ENCODE measurements at places on chromosomes 4 and X. TPM values are rescaled to one million over a fixed set of nuclear protein-coding genes. Genes with fewer than 3 reads are reported as not detected.

The ZNF674 gene
- total RNA-seq = 11.3 TPM

The CXCL11 gene
- total RNA-seq = 0.58 TPM

The HS3ST1 gene
- total RNA-seq = 15.4 TPM

The TCP11X2 gene
- 1.0 TPM for total RNA-seq

The HELT gene
- not detected for total RNA-seq

The RNF150 gene
- 19.3 TPM for total RNA-seq

The PDE6B gene
- 16.5 TPM for total RNA-seq

The ADH1B gene
- total RNA-seq = 364 TPM

The UCP1 gene
- total RNA-seq = 0.34 TPM

The ADH4 gene
- total RNA-seq = 0.18 TPM

GRCh38 chr4:7960017-7960789 is 20.5 kb upstream of the AFAP1 start:
- DNase-seq = no peak

DNA sequence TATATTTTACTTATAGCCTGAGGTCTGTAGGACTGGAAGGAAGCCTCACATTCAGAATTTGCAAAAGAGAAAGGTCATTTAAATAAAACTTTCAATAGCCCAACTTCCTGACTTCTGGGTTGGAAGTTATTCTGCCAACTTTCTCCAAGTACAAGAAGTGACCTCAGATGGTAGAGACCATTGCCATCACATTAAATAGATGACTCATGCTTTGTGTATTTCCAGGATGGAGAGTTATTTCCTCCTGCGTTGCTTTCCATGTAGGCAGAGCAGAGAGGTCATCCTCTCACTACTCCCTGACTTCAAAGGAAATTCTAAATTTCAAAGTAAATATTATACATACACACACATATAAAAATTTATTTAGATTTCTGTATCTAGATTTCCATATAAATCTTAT is 73.0 kb upstream of the NR3C2 start:
- no peak for DNase-seq

GRCh38 chr4:146271466-146271865 is 57.1 kb downstream of the REELD1 start:
- DNase-seq = no peak

DNA sequence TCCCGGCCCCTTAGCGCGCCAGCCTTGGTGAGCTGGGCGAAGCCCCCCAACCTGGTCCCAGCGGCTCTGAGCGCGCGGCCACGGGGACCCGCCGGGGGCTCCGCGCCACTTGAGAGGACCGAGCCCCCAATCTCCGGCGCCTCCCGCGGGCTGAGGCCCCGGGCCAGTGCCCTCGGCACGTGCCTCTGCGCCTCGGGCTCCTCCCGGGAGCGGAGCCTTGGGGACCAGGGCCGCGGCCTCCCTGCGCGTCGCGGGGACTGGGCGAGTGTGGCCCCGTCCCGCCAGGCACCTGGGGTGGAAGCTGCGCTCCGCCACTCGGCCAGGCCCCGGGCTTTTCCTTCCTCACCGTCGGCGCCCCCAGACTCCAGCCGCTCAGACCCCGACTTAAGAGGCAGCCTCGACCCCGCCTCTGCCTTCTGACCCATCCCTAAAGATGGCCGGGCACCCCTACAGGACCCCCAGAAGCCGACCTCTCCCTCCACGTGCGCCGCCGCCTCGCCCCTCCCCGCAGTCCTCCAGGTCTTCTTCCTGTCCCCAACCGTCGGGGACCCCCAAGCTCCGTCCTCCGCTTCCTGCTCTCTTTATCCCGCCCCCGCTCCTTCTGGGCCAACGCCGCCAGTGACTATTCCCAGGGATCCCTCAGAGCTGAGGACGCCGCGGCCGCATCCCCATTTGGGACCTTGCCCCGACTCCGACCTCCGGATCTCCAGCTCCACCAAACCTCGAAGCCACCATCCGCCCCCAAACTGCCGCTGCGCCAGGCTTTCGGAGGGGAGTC is 752 bp downstream of the ERAS start:
- no peak for DNase-seq

DNA sequence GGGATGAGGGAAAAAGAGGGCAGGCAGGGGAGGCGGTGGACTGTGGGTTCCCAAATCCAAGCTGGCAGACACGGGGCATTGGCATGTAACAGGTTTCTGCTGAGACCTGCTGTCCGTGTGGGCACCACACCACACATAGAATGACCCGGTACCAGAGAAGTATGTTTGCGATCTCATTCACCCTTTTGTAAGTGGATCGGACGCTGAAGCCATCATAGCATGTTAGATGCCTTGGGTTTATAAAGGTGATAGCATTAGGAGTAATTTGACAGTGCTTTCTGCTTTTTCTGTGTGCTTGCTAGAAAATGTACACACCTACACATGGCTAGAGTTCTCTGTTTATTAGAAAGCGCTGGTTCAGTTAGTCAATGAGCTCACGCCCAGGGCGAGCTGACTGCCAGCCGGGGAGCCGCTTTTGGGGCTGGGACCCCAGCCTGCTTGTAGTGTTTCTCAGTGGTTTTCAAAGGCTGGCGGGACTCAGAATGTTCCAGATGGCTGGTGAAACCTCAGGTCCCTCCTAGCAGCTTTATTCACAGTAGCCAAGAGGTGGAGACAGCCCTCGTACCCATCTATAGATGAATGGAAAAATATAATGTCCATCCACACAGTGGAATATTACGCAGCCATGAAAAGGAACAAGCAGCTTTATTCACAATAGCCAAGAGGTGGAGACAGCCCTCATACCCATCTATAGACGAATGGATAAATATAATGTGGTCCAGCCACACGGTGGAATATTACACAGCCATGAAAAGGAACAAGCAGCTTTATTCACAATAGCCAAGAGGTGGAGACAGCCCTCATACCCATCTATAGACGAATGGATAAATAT is 579 bp downstream of the IL3RA start:
- no peak for DNase-seq

DNA sequence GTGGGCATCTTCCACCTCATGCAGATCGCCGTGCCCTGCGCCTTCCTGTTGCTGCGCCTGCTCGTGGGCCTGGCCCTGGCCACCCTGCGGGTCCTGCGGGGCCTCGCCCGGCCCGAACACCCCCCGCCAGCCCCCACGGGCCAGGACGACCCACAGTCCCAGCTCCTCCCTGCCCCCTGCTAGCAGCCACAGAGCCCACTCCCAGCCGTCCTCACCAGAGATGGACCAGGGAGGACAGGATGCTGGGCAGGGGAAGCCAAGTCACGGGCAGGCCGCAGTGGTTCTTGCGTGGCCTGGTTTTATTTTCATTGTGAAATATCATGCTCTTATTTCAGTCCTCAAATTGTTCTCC is 15.1 kb downstream of the DGKQ start:
- no peak for DNase-seq

DNA sequence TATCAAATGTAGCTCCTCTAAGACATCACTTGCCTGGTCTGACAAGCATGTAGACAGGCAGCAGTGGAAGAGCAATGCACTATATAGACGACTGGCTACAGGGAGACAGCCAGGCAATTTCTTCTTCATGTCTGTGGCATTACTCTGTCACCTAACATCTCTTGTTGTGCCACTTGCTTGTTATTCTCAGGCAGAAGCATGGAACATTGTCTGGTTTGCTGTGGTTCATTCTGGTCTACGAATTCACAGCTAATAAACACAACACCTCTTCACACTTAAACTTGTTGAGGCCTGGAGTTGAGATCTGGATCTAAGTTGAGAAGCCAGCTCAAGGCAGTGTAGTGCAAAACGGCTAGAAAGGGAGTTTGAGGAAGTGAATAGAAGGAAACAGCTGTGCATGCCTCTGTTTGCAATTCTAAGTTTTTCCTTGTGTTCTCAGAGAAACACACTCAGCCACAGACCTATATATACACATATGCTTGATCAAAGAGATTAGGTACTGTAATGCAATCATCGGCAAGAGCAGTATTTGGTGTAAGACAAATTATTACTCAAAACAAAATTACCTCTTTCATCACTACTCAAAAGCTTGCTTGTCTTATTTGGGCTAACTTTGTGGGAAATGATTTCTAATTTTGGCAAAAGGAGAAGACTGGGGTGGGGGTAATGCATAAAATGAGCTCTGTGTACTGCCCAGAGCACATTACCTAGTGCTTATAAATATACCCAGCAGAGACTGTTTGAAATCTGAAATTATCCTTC is 243.8 kb downstream of the PPP3CA start:
- DNase-seq = peak; percentile 38

DNA sequence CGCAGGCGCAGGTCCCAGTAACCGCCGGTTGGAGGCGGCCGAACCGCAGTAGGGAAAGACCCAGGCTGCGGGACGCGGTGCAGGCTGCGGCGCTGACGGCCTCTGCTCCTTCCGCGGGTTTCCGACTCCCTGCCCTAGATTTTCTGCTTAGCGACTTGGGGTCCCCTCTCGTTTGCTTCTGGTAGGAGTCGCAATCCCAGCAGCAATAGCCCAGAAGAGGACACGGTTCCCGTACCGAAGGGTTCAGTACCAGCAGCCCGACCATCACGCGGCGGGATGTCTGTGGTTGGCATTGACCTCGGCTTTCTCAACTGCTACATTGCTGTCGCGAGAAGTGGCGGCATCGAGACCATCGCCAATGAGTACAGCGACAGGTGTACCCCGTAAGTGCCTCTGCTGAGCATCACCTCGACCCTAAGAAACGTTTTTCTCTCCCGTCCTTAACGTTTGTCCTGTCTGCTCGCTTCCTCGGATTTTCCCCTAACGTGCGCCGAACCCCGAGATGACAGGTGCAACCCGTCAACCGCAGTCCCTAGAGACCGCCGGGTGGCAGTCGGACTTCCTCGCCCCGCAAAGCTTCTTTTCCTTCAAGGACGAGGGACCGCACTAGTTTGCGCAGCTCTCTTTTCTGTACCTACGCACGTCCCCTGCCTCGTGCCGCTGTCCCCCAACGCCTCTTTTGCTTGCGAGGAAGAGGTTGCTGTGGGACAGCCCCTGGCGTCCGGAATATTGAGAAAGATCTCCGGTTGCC is at the start of gene HSPA4L:
TSS of gene HSPA4L (plus strand) at position 48 of the 751 bp plus-strand sequence. CDS start at position 277, 229 bp downstream.
- peak; percentile 71 for DNase-seq

DNA sequence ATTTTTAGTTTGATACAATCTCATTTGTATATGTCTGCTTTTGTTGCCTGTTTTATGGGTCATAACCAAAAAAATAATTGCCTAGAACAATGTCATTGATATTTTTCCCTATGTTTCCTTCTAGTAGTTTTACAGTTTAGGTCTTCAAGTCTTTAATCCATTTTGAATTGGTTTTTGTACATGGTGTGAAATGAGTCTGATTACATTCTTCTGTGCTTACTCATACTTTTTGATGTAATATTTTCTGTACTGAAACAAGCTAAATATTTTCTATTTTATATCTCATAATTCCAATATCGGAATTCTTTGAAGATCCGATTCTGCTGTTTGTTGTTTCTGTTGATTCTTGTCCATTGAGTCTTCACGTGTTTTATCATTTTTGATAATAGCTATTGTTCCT is 10.6 kb downstream of the TMEM156 start:
- DNase-seq = no peak

DNA sequence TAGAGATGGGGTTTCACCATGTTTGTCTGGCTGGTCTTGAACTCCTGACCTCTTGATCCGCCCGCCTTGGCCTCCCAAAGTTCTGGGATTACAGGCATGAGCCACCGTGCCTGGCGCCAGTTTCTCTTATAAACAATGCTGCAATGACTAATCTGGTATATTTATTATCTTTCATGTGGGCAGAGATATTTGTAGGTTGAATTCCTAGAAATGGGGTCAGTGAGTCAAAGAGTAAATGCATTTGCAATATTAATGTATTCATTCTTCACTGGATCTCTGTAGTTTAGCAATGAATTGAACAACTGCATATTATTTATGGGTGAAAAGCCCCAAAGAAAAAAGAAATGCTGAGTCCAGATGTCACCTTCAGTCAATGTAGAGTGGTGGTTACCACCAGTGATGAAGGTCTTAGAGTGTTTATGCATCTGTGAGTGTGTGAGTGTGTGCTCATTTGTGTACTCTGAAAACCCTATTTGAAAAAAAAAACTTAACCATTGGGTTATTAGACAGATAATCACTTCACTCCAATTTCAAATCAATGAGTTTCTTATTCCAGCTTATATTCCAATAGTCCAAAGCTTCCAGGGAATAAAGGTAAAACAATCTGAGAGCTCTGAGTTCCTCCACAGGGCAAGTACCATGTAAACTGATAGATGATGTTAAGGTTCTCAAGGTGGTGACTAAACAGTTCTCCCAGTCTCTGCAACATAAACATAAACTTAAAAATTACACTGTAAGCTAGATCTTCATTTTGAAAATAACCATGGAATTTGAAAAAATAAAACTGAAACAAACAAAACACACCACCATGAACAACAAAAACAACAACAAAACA is 22.6 kb upstream of the CD38 start:
- DNase-seq = no peak

GRCh38 chr4:98261405-98262291 is 464 bp downstream of the RAP1GDS1 start:
- peak; percentile 56 for DNase-seq

DNA sequence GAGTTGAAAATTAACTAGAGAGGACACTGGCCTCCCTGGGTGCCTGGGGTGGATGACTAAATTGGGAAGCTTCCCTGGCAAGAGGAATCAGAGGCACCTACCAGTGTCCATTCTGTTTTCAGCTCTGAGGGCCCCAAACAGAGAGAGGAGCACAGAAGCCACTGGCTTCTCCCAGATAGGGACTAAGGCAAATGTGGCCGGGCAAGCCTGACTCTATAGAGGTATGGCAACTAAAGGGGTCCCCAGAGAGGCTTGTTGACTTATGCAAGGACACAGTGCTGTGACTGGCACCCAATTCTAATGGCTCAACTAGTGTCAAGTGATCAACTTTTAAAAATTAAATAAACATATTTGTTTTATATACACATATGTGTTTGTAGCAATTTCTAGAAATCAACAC is 17.2 kb downstream of the TRPC3 start:
- no peak for DNase-seq

- peak; percentile 75 for DNase-seq
Measured at GRCh38 chrX:10769696-10770619, 149.6 kb upstream of the MID1 start.

- no peak for DNase-seq
Measured at GRCh38 chr4:56653461-56654237, 27.4 kb downstream of the HOPX start.

- no peak for DNase-seq
Measured at GRCh38 chr4:28435314-28435713, 1574.7 kb downstream of the STIM2 start.

GRCh38 chr4:75513526-75514130 is 575 bp downstream of the RCHY1 start:
- no peak for DNase-seq

- DNase-seq = no peak
Measured at GRCh38 chr4:88353324-88353723, 25.3 kb upstream of the HERC6 start.

DNA sequence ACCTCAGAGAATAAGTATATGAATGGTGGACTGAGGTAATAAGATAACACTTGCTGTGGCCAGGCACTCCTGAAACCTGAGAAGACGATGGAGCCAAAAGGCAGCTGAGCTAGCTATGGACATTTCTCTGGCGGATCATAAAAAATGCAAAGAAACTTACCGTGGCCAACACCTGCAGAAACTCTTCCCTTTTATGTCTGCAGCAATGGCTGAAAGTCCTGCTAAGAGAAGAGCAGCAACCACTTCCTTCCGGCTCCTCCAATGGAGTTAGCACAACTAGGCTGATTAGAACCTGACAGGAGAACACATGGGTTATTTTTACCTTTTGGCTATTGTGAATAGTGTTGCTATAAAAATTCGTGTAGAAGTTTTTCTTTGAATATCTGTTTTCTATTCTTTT is 76.0 kb upstream of the MAGEB16 start:
- DNase-seq = no peak

GRCh38 chr4:167785523-167785922 is 306.8 kb upstream of the ANXA10 start:
- no peak for DNase-seq

- no peak for DNase-seq
Measured at GRCh38 chr4:8778291-8778690, 93.3 kb downstream of the HMX1 start.
